Fibroblast of the conjunctiva (primary cell): ENCODE measurements at places on chromosomes 1 and 21.
A peak's percentile ranks its signal among the peaks of the same experiment; 100 is the strongest.

- no peak for DNase-seq
Observed at GRCh38 chr21:44434568-44434925, 20.8 kb upstream of the LRRC3 start.

- DNase-seq: no peak
Observed at GRCh38 chr1:11634365-11635192, 19.6 kb downstream of the FBXO2 start.

DNA sequence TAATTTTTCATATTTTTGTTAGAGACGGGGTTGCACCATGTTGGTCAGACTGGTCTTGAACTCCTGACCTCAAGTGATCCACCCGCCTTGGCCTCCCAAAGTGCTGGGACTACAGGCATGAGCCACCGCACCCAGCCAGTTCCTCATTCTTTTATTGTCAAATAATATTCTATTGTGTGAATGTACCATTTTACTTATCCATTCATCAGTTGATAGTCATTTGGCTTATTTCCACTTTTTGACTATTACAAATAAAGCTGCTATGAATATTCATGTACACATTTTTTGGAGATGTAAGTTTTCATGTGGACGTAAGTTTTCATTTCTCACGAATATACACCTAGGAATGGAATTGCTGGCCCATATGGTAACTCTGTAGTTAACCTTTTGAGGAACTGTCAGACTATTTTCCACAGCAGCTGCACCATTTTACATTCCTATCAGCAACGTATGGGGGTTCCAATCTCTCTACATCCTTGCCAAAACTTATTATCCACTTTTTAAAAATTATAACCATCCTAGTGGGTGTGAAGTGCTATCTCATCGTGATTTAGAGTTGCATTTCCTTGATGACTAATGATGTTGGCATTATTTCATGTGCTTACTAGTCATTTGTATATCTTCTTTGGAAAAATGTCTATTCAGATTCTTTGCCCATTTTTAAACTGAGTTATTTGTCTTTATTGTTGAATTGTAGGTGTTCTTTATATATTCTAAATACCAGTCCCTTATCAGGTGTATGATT, 12.7 kb downstream of the PACC1 start:
- peak; percentile 21 for DNase-seq

DNA sequence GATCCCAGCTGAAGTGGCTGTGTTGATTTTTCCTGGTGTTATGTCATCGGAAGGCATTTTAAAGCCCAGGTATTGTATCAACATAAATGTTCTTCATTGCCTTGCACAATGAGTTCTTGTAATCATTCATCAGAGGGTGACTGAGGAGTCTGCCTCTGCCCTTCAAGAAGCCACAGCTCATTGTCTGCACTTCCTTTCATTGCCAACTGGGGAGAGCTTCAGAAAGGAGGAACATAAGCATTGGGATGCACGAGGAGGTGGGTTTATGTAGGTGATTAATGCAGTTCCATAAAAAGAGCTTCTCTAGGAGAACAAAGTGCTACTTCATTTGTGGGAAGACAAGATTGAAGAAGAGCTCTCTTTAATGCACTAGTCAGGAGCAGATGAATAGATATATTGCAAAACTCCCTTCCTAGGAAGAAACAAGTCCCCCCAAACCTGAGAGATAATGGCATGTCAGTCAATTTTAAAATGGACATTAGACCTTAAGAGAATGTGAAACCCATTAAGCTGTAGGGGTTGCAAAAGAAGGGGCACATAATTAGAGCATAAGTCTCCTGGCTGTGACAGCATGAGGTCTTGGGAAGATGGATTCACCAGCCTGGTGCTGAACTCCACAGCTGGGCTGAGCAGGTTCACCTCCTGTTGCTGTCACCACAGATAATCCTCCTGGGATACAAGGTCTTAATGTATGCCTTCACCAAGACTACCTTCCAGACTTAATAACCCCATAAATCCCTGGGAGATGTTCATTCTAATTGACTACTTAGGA, 124.6 kb downstream of the BACH1 start:
- no peak for DNase-seq

GRCh38 chr1:18597160-18598042, 33.2 kb upstream of the PAX7 start:
- DNase-seq: peak; percentile 13

DNA sequence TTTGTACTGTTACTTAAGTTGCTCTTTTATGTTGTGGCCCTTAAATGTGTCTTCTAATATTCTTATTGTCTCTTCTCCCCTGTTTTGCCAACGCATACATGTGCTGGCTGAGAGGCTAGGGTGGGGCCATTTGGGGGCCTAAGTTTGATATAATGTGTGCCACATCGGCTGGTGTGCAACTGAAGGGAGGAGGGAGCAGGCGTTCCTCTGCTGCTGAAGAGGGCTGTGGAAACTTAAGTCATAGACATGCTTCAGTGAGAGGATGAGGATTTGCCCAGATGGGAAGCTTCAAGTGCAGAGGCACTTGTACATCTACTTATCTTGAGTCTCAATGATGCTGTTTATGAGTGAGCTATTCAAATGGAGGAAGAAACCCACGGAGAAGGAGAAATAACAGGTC, 630.6 kb downstream of the LMO4 start:
- no peak for DNase-seq

GRCh38 chr1:114235960-114236359, 82.3 kb upstream of the SYT6 start:
- no peak for DNase-seq

DNA sequence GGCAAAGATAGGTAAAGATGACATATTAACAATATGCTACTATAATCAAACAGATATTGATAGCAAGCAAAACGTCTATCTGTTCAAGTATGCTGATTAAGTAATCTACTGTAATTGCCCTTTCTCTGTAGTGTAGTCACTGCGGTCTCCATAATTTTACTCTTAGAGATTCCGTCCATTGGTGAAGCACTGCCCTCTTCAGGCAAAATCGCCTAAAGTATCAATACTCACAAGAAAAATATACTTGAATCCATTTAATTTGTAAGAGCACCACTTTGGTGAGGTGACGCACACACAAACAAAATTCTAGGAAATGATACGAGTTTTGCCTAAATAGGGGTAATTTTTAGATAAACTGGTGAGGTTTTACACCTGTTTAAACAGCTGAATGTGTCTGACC, 434.6 kb upstream of the CHRM3 start:
- DNase-seq: peak; percentile 9

- DNase-seq: peak; percentile 22
Observed at GRCh38 chr1:3775490-3776230, 3.1 kb downstream of the SMIM1 start.

- peak; percentile 99 for DNase-seq
Observed at GRCh38 chr21:29073222-29074006, at the start of gene CCT8. TSS of gene CCT8 (minus strand) at chr21:29073648. CDS start at chr21:29073590, 58 bp downstream.

DNA sequence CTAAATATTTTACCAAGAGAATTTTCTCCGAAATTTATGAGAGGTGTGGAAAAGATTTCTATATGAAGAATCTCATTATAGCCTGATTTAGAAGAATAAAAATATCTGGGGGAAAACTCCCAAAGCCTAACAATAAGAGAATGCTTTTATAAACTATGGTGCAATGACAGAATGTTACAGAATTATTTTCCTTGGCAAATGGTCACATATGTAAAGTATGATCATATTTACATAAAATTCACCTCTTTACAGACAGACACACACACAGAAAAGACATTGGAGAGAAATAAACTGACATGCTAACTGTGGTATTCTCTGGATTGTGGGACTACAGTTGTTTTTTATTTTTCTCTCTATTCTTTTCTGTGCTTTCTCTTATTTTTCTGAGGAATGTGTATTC, 226.3 kb upstream of the USP24 start:
- DNase-seq: no peak

GRCh38 chr1:57947471-57947870, 523.6 kb upstream of the DAB1 start:
- DNase-seq: no peak

- DNase-seq: no peak
Observed at GRCh38 chr1:22738522-22738921, 27.9 kb downstream of the EPHB2 start.
